ENCODE measurements at places on chromosomes 13 and 19.

DNA sequence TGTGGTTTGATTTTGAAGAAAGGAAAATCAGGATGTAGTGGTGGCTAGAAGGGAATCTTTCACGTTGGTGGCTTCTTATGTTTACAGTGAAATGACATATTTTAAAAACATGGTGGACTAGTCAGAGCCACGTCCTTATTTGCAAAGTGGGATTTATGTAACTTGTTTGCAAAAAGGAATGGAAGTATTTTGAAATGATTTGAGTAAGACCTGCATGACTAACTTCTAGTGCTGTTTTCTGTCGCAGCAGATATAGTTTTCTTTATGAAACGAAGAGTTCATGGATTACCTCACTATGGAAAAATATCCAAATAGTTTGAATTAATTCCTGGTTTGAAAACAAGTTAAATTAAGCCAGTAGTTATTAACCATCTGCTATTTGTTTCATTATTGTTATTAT is 476.5 kb downstream of the MYO16 start:
- DNase-seq, result no peak

DNA sequence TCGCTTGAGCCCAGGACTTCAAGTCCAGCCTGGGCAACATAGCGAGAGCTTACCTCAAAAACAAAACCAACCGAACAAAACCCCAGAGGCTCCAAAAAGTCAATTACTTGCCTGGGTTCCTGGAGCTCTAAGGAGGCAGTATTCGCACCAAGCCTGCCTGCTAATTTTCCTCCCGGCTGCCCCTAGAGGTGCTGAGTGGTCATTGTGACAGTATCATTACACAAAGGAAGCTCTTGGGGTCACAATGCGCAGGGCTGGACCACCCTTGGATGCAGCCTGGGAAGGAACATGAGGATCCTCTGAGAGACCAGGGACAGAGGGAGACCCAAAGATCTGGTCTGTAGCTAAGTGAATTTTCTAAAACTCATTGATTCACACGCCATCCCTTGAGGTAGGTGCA is 8.5 kb upstream of the PEX11G start:
- no peak for DNase-seq

- peak; percentile 36 for DNase-seq
Measured at GRCh38 chr13:36915896-36916640, 4.0 kb downstream of the SMAD9 start.

DNA sequence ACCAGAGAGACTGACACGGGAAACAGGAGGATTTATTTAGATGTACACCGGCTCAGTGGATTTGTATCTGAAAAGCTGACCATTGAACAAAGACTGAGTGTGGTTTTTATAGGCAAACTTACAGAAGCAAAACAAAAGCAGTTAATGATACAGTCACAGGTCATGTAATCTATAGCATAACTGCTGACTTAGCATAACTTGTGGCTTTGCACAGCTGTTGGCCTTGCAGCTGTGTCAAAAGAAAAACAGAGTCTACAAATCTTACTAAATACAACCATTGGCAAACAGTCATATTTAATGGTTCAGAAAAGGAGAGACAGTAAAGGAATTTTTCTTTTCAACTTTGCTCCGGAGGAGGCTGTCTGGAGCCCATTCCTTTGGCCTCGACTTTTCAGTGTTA is 2.3 kb upstream of the ILF3 start:
- DNase-seq, result no peak

DNA sequence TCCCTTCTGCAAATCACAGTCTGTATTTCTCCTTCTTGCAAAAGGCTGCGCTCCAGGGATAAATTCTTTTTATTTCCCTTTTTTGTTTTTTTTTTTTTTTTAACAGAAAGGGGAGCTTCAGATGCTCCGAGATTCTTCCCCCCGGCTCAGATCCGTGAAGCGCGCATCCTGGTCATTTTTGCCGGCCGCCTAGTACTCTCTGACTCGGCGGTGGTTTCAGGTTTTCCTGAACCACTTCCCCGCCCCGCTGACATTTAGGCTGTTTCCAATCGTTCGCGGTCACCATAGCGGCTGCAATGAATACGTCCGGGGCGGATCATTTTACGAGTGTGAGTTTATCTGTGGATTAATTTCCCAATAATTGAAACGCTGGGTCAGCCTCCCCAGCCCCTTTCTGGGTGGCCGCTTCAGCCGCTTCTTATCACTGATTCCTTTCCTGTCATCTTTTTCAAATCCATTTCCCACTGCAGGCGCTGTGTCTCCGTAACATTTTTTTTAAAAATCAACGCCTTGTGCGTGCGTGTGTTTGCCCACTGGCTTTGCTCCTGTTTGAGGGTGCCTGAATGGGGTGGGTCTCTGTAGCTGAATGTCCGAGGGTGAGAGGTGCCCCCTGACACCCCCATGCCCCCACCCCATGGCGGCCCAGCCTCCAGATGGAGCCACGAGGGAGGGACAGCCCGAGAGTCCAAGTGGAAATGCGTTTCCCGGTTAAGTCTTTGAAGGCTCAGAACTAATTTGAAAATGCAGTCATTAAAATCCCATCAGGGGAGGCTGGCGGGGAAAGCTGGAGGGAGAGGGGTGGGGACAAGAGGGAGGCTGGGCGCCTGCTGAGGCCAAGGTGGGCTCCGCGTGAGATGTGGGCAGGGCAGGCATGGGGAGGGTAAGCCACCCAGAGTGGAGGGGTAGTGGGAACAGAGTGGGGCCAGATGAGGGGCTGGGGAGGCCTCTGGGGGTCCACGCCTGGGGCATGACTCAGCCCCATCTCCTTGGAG is 10.6 kb downstream of the ONECUT3 start:
- DNase-seq, result no peak

DNA sequence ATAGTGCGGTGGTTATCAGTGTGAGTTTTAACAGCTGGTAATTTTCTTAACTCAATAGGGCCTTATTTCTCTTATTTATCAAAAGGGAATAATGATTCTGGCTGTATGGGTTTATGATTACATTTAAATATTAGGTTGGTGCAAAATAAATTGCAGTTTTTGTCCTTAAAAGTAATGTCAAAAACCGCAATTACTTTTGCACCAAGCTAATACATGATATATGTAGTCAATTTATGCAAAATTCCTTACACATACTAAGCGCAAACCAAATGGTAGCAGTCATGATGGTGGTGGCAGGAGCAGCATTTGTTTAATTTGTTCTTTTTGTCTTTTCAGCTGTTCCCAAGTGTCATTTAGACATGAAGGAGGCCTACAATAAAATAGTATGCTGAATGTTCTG is 1777.1 kb downstream of the OLFM4 start:
- DNase-seq, result no peak

GRCh38 chr13:45372189-45373161 is 31.5 kb upstream of the TPT1 start:
- DNase-seq, result no peak

- no peak for DNase-seq
Measured at GRCh38 chr19:7006135-7006704, 15.0 kb downstream of the MBD3L2B start.

DNA sequence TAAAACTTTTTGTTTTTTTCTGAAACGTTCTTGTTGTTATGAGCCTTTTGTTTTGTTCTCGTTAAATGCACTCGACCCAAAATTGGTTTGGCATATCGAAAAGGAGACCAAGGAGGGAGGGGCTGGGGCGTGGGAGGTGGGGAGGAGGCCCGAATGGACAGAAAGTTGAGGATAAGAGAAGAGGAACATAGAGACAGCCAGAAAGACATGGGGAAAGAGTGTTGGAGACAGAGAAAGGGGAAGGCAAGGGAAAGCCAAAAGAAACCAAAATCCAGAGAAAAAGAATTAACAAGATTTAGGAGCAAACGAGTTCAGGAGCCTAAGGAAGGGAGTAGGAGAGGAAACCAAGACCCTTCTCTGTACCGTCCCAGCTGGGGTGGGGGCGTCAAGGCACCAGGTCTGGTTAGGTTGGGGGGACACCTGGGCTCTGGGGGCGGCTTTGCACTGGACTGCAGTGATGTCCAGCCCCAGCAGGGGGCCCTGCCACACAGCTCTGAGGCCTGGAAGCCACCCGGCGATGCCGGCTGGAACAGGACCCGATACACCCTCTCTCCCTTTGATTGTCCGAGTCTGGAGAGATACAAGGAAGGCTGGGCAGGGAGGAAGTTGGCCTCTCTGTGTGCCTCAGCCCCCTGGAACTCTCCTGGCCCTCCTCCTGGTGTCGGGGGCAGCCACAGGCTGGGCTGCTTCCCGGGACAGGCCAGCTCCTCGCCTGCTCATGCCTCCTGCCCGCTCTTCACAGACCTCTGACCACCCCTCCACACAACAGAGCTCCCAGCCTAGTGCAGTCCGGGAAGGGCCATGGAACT is 11.6 kb upstream of the ASF1B start:
- DNase-seq, result no peak

DNA sequence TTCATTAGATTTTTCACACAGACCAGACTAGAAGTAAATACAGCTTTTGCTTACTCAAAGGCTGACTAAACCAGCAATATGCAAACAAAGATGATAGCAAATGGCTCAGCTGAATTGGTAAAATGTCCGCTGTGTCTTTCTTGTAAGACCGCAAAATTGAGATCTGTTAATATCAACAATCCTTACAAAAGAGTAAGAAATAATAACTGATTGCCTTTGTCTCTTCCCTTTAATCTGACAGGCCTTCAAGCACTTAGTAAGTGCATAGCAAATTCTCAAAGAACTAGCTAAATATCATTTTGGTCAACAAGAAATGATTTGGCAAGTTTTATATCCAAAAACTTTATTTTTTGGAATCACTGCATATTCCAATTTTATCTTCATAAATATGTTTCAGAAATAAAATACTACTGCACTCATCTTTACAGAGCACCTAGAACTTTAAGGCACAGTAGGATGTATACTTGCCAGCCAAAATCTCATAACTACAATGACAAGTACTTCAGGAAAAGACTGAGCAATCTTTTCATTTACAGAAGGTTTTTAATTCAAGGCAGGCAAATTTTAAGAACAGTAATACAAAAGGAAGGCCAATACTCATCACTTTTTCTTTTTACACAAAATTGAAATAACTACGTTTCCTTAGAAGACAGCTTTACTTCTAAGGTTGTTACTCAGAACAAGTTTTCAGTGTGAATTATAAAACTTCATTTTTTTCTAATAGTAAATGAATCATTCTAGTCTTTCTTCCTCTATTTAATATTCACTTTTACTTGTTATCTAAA is 1.1 kb downstream of the ELF1 start:
- DNase-seq, result no peak

GRCh38 chr19:50717026-50717723 is 2.4 kb downstream of the SHANK1 start:
- no peak for DNase-seq

GRCh38 chr19:28171983-28172382 is 1041.0 kb downstream of the UQCRFS1 start:
- no peak for DNase-seq

DNA sequence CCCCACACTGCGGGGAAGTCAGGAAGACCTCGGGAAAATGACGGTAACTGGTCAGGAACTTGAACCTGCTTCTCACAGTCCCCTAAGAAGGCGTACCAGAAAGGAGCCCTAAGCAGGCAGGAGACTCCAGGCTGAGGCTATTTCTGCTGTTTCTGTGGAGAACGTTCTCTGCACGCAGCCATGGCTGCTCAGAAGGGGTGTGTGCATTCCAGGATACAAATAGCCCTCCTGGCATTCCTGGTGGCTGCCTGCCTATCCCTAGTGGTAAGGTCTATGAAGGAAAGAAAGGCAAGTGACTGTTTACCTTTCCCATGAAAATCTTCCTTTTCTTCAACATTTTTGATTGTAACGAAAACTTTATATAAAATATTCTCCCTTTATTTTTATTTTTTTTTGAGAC is 2.5 kb downstream of the SGCG start:
- DNase-seq, result no peak

DNA sequence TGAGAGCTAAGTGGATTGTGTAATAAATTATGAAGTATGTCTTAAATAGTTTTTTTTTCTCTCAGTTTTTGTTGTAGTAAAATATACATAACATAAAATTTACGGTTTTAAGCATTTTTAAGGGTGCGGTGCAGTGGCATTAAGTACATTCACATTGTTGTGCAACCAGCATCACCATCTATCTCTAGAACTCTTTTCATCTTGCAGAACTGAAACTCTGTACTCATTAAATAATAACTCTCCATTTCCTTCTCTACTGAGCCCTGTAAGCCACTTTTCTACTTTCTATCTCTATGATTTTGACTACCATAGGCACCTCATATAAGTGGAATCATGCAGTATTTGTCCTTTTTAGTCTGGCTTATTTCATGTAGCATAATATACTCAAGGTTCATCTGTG is 87.1 kb downstream of the GJA3 start:
- no peak for DNase-seq

- no peak for DNase-seq
Measured at GRCh38 chr13:48188131-48188530, 44.9 kb upstream of the ITM2B start.

- DNase-seq, result peak; percentile 38
Measured at GRCh38 chr13:108561149-108561548, 68.3 kb upstream of the MYO16 start.

DNA sequence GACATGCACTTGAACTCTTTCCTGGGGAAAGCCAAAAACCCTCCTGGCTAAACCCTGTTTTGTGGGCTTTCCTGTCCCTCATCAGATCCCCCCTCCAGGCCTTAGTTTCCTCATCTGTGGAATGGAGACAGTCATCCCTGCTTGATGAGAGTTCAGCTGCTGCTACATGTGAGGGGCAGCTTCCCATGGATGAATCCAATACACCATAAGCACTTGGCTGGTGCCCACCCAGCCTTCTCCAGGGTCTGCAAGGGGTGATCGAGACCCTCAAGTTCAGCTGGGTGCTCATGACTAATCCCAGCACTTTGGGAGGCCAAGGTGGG is 21.6 kb downstream of the IL12RB1 start:
- DNase-seq, result no peak

GRCh38 chr13:102903659-102904407 is 58.0 kb downstream of the ERCC5 start:
- no peak for DNase-seq

DNA sequence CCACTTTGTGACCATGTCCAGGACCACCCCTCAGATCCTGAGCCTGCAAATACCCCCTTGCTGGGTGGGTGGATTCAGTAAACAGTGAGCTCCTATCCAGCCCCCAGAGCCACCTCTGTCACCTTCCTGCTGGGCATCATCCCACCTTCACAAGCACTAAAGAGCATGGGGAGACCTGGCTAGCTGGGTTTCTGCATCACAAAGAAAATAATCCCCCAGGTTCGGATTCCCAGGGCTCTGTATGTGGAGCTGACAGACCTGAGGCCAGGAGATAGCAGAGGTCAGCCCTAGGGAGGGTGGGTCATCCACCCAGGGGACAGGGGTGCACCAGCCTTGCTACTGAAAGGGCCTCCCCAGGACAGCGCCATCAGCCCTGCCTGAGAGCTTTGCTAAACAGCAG is 7.7 kb upstream of the CEACAM7 start:
- no peak for DNase-seq

DNA sequence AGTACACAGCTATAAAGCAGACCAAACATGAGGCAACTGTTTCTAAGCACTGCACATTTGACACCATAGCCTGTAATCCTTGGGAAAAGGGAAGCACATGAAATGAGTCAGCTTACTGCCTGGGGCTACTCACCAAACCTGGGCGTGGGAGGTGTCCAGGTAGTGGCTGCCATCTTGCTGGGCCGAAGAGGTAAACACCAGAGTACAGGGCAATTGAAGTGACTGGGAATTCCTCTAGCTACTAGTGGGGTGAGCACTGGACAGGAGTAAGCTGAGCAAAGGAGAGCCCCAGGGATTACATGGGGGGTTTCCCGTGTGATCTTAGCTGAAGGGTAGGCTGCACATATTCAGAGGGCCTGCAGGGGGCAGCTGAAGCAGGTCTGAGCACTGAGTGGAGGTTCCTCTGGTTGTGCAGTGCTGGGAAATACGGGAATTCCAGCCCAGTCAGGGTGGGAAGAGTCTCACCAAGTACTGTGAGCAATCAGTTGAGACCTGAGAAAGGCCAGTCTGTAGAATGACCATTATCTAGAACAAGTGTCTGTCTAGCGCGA is 140.5 kb downstream of the SLC7A1 start:
- no peak for DNase-seq

GRCh38 chr19:31377736-31378135 is 28.5 kb upstream of the TSHZ3 start:
- DNase-seq, result no peak

Data from NCI-H2081 (cell line).